ENCODE measurements at places on chromosomes 7 and 10. TPM values are rescaled to one million over a fixed set of nuclear protein-coding genes. Genes with fewer than 3 reads are reported as not detected.

The FAM237B gene
- not detected for total RNA-seq

The TMEM72 gene
- total RNA-seq, result not detected

The ADAM22 gene
- total RNA-seq, result not detected

The HSPA12A gene
- total RNA-seq, result 6.0 TPM

The EVX1 gene
- not detected for total RNA-seq

All from tracheal epithelial cell (primary cell).